Amniotic epithelial cell (primary cell): ENCODE measurements at places on chromosomes 1 and 21.

DNA sequence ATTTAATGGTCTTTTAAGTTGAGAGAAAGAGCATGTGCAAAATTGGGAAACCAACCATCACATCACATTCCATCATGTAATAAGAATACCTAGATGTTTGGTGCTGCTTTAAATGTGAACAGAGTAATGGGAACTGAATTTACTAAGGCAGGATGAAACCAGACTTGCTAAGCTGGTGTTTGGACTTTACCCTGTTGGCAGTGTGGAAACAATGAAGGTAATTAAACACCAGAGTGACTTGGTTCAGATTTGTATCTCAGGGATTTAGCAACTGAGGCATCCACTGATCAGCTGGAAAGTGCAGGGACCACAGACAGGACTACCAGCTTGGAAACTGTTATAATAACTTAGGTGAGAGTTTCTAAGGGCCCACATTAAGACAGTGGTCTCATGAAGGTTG lies 263.4 kb downstream of the OLFM3 start:
- DNase-seq: no peak

DNA sequence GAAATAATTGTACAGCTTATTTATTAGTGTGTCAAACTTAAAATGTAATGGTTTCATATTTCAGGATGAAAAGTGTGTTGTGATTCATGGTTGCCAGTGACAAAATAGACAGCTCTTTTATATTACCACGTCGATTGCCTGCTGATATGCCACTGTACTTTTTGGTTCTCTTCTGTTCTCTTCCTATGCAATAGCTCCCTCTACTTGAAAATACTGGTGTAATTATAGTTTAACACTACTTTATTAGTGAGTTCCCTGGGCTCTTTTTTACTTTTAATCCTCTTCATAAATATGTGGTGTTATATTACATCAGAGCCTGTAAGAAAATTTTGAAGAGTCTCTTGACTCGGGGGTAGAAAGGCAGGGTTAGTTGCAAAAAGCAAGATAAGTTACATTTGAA lies 111.3 kb downstream of the PATJ start:
- DNase-seq: no peak

- peak; percentile 63 for DNase-seq
Measured at GRCh38 chr1:88998716-88999115, 6.3 kb upstream of the KYAT3 start.

GRCh38 chr1:41629571-41629970 lies 145.1 kb upstream of the EDN2 start:
- peak; percentile 89 for DNase-seq
